ENCODE measurements at places on chromosomes 7 and 10.

DNA sequence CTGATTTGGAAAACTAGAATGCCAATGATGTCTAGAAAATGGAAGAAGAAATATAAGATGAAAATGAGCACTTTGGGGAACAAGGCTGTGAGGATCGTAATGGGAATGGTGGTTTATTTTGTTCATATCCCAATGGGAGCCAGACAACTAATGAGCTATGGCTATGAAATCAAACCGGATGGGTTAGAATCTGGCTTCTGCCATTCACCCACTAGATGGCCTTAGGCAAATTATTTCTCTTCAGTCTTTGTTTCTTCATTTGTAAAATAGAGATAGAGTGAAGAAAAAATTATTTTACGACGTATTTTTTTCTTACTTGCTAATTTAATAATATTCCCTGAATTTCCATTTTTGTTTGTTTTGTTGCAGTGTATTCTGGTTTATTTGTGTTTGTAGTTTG lies 572.1 kb upstream of the IGFBP3 start:
- DNase-seq = no peak

- no peak for DNase-seq
Measured at GRCh38 chr10:52915391-52915790, 142.8 kb upstream of the MBL2 start.

DNA sequence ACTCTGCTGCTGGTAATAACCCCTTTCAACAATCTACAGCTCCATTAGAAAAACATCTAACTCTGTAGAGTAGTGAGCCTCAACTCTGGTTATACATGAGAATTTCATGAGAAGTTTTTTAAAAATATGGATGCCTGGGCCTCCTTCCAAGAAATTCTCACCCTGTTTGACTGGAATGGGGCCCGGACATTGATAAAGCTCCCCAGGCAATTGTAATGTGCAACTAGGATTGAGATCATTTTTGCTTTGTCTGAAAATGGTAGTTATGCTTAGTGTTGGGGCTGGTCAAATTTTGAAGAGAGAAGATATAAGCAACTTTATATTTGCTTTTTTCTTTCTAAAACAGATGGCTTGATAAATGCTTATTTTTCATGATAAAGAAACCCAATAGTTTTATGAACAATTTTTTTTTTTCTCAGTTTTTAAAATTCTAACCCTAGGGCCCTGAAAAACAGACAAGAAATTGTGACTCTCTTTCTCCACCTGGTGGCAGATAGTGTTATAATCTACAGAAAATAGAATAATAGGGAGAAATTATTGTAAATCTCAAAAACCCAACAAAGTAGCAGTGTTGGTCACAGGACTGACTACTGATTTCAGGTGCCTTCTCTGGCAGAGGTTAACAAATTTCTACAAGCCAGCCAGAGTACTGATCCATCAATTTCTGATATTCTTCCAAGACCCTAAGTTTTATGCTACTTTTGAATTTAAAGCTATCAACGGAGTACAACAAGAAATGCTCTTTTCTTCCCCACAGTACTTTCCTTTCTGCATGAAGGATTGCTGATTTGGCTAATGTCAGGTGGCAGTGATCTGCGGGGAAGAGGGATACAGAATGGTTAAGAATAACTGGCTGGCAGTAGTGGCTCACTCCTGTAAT lies 174.8 kb downstream of the DKK1 start:
- peak; percentile 3 for DNase-seq

GRCh38 chr10:12769323-12770044 lies 232.0 kb downstream of the CCDC3 start:
- no peak for DNase-seq

DNA sequence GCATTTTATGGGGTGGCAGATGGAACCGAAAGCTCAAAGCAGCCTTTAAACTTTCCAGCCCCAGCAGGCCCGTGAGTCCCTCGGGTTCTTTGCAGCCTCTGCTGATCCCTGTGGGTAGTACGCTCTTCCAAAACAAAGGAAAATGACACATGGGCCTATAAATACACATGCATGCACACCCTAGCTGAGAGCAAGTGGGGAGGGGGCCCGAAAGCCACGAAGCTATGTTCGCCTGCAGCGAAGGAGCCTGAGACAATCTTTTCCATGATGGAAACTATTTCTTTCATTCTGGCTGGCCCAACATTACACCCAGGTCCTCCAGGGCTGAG lies 32.2 kb downstream of the CALML5 start:
- no peak for DNase-seq

DNA sequence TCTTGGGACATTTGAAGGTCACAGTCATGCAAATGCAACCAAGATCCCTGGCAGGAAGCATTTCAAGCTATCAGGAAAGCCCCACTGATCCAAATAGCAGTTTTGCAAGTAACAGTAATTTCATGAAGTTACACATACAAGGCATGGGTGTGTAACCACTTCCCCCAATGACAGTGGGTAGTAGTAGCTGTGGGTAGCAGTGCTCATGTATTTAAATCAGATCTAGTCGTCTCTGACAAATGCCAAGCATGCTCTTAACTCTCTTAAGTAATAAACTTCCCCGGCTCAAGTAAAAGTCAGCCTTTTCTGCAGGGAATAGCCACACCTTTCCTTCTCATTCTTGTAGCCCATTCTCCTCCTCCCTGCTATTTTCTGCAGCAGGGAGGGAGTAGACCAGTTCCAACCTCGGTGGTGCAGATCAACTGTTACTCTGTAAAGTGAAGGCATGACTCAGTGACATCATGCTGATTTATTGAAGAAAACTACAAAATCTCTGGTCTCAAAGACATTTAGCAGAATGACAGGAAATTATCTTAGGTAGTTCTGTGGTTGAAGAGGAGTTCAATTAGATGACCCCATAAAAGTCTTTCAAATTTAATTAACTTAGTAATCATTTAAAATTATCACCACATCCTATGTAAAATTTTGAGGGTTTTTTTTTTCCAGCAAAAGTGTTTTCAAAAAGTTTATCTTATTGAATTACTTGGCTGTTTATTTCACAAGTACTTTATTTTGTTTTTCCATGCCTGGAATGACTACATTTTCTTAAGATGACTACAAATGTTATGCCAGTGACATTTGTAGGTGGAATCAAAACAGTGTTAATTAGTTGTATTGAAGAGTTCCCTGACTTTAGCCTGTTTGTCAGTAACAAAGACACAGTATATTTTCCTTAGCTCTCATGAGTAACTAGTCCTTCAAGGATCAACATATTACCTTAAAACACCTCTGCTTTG lies 568.3 kb downstream of the INHBA start:
- DNase-seq = peak; percentile 19
